GOT3 (cell line): ENCODE measurements at places on chromosomes 16 and 17.

- no peak for DNase-seq
Measured at GRCh38 chr17:76539631-76540271, at the start of gene PRCD. PRCD (plus strand) TSS chr17:76540044; CDS start chr17:76540142, 98 bp downstream.

GRCh38 chr16:72475688-72476087, 303.7 kb upstream of the PMFBP1 start:
- DNase-seq = no peak

DNA sequence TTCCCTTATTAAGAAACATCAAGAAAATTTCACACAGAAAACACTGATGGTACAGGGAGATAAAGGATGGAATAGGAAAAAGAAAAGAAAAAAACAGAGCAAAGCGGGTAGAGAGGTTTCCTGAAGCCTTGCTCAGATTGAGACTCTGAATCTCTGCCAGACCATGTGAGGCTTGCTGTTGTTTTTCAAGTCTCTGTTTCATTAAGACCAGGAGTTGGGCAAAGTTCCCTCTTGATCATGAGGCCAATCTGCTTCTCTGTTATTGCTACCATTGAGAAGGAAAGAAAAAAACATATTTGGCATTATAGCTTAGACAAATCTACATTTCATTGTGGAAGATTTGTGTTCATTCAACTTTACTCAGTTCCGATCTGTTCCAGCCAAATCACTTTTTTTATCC, 201.6 kb upstream of the SOX9 start:
- no peak for DNase-seq

DNA sequence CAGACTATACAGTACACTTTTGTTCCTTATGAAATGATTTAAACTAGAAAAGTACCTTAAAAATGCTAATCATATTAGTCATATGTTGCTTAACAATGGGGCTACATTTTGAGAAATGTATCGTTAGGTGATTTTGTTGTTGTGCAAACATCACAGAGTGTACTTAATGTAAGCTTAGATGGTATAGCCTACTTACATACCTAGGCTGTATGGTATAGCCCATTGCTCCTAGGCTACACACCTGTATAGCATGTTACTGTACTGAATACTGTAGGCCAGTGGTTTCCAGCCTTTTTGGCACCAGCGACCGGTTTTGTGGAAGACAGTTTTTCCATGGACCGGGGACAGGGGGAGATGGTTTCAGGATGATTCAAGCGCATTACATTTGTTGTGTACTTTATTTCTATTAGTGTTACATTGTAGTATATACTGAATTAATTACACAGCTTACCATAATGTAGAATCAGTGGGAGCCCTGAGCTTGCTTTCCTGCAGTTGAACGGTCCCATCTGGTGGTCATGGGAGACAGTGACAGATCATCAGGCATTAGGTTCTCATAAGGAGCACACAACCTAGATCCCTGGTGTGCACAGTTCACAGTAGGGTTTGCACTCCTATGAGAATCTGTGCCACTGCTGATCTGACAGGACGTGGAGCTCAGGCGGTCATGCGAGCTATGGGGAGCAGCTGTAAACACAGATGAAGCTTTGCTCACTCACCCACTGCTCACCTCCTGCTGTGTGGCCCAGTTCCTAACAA, 35.0 kb upstream of the MRC2 start:
- no peak for DNase-seq

DNA sequence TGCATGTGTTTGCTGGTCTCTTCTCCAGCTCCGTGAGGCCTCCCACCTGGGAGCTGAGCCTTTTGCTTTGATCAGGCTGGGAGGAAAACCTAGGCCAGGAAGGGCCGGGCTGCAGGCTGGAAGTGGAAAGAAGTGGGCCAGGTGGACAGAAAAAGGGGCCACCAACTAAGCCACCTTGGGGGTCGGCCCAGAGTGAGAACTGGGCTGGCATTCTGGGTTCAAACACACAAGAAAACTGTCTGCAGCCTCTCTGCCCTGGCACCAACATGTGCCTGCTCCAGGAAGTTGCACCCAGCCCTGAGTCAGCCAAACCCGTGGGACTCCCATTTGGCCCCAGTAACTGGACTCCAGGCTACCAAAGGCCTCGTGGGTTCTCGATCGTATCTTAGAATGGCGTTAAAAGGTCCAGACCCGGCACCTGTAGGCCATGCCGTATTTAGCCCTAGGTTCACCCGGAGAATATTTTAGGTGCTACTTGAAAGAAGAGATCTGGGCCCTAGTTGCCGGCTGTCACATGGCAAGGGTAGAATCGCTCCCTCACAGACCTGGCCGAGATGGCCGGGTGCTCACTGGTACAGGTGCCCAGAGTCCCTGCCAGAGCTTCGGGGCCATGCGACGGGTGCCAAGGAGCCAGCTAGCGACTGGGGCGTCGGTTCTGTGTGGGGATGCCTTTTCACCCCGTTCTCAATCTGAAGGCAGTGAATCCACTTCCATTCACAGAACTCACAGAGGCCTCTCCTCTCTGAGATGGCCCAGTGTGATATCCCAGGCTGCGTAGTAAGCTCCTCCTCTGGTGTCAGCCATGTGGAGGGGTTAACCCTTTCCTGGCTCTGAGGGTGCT, 236.6 kb downstream of the MRTFB start:
- no peak for DNase-seq

GRCh38 chr16:23015580-23015979, 133.7 kb downstream of the USP31 start:
- DNase-seq = no peak

- no peak for DNase-seq
Measured at GRCh38 chr16:90018652-90019542, at the start of gene DBNDD1. DBNDD1 (minus strand) TSS chr16:90019456; CDS start chr16:90019341, 115 bp downstream.

DNA sequence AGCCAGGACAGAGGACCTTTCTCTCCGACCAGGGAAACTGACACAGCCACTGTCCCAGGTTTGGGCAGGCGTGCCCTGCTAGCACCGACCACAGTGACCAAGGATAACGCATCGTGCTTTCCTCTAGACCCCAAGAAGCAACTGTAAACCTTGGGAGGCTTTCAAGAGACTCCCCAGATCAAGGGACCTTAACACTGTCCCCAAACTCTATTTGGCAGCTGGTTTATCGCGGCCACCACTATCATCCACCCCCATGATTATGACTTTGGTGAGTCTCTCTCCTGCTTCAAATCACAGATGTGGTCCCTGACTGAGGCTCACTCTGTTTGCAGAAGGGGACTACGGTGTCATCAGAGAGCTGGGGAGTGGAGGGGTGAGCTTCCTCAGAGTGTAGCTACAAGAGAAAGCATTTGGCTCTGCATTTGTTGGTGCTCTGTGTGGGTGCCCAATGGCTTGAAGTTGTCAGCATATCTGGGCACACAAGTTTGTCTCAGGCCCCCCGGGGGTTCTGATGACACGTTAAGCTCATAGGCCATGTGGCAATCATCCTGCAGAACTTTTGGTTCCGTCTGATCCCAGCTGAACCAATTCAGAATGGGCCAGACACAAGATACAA, 408.0 kb downstream of the SLC39A11 start:
- no peak for DNase-seq

- DNase-seq = no peak
Measured at GRCh38 chr16:56238188-56238587, 46.9 kb downstream of the GNAO1 start.

DNA sequence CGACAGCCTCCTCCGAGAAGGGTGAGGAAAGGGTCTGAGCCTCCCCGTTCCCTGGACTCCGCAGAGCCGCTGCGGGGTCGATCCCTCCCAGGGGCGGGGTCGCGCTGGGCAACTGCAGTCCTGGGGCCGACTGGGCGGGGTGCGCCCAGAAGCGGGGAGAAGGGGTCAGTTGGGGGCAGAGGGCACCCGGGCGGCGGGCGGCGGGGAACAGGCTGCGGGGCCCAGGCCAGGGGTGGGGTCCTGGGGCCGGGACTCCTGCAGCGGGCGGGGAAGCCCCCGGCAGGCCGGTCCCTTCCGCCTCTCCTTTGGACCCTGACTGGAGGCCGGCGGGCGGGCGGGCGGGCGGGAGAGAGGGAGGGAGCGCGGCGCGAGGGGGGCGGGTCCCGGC, 352 bp downstream of the GGNBP2 start:
- DNase-seq = no peak

DNA sequence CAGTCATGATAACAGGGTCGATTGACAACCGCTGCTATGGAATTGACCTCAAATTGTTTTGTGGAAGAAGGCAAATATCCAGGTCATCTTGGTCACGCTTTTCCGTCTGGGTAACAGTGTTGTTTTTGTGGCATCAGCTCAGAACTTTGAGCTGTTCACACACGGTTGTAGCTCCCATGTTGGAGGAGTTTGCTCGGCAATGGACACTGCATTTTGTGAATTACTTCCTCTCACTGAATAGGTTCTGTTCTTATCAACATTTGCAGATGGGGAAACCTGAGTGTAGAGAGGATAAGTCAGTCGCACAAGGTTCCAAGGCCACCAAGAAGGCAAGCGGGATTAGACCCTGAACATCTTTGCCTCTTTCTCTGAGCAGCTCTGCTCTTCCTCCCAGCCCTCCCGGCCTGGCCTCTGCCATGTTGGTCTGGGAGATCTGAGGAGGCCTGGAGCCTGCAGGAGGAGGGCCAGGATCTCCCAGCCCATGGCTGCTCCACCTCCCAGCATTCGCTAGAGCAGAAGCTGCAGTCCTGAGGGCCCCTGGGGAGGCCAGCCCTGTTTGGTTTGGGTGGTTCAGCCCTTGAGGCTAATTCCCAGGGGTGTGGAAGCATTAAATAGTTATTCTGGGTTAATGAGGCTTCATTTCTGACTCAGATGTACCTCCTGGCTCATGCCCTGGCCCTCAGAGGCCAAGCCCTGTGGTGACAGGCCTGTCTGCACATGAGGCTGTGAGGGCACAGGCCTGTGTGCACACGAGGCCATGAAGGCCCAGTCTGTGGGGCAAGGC, 154.1 kb upstream of the PLCG2 start:
- no peak for DNase-seq

GRCh38 chr16:3023415-3023668, 400 bp downstream of the HCFC1R1 start:
- DNase-seq = peak; percentile 86

DNA sequence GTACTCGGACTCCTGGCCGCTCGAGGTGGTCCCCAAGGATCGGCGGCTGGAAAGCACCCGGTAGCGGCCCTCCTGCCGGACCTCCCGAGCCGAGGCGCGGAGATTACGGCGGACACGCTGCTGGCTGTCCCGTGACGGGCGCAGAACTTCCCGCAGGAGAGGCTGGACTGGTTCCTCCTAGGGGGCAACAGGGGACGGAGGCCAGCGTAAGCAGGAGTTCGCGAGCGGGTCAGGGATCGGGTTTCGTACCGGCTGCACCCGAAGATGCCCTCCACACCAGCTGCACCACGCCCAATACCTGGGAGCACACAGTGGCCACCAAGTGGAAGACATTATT, 341 bp downstream of the SLC7A6OS start:
- DNase-seq = no peak

GRCh38 chr17:811051-811784, 29.1 kb downstream of the MRM3 start:
- no peak for DNase-seq

- DNase-seq = no peak
Measured at GRCh38 chr16:53876811-53877210, 172.9 kb downstream of the FTO start.

DNA sequence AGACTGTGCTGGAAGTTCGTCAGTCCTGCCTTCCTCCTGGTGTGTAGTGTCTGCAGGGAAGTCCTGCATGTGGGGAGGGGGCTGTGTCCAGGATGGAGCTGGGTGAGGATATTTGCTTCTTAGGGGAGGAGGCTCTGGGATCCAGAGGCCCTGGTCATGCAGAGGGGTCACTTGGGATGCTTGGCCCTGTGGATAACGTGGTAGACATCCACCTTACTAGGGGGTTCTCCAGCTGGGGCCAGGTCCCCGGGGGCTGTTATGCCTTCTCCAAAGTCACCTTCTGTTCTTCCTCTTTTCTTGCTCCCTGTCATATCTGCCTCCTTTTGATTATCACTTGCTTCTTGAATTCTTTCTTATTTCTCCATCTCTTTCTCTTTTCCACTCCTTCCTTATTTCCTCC, 43.8 kb downstream of the SLC6A2 start:
- DNase-seq = no peak

GRCh38 chr17:15890279-15890892, 54.5 kb upstream of the ADORA2B start:
- no peak for DNase-seq

DNA sequence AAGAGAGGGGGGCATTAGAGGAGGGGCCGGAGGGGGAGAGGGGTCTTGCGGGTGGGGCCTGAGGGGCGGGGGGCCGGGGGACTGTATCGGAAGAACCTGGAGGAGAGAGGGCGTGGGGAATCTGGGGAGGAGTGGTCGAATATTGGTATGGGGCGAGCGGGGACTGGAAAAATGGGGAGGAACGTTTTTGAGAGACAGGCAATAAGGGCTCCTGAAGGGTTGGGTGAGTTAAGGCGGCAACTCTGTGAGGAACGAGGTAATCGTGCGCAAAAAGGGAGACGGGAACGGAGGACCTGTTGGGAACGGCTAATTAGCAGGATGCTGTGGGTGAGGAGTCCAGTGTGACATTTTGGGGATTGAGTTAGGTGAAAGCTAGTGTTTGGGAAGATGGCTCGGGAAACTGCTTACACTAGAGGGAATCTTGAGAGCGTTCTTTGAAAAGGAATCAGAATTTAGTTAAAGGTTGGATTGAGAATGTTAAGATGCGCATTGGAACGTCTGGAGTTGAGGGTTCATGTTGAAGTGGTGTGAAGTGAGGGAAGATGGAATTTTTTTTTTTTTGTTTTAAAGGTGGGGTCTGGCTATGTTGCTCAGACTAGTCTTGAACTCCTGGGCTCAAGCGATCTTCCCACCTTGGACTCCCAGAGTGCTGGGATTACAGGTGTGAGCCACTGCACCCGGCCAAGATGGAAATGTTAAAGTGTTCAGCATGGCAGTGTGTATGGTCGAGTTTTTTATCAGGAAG, 662 bp downstream of the WIPF2 start:
- DNase-seq = no peak

- no peak for DNase-seq
Measured at GRCh38 chr17:69654981-69655855, 240.7 kb downstream of the MAP2K6 start.

- no peak for DNase-seq
Measured at GRCh38 chr17:3282901-3283300, 15.3 kb downstream of the OR3A1 start.

GRCh38 chr17:29084541-29085146, 41.7 kb downstream of the PIPOX start:
- no peak for DNase-seq

GRCh38 chr16:24729951-24730815, 732 bp downstream of the TNRC6A start:
- DNase-seq = no peak

DNA sequence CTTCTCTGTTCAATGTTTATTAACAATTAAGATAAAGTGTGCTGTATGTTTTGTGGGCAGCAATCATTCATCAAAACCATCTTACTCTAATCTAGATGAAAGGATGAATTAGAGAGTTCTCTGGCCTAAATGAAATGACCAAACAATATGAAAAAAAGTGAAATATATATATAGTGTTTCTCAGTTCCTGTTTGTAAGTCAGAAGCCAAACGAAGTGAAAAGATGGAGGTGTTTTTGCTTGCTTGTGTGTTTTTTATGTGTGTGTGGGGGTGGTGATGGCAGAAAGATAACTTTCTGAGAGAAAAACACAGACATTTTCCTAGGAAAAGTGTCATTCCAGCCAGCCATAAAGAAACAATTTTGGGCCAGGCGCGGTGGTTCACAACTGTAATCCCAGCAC, 138.6 kb downstream of the CDH8 start:
- DNase-seq = no peak
